ENCODE measurements at places on chromosomes 6 and 20.

GRCh38 chr20:21788082-21788481, 82.6 kb downstream of the PAX1 start:
- DNase-seq: no peak

- no peak for DNase-seq
Observed at GRCh38 chr20:45407067-45407745, 883 bp upstream of the DBNDD2 start.

GRCh38 chr6:110404607-110405006, 10.8 kb downstream of the DDO start:
- no peak for DNase-seq

GRCh38 chr6:137903933-137904821, 37.1 kb downstream of the TNFAIP3 start:
- no peak for DNase-seq

DNA sequence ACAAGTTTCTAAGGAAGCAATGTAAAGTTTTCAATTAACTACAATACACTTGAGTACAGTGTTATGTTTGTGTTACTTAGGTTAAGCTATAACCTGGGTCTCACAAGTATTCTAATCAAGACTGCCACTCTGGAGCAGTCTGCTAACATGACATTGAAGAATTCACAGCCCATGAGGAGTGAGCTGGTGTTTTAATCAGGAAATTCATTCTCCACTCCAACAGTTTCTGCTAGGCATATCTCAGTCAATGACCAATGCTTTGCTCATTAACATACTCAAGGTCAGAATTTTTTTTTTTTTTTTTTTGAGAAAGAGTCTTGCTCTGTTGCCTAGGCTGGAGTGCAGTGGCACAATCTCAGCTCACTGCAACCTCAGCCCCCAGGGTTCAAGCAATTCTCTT, 59.6 kb upstream of the SAMHD1 start:
- no peak for DNase-seq

DNA sequence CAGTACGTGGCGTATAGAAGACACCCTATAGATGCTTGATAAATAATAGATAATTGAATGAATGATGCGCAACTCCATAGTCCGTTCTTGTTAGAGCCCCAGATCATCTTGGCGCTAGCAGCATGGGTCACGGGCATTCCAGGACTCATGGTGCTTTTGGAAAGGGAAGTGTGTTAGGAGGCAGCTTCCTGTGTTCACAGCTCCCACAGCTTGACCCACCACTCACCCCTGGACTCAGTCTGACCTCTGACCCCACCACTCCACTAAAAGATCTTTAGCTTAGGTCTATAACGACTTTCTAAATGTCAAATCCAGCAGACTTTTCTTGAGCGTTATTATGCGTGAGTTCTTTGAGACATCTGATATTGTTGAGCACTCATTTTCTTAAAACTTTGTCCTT, 35.8 kb upstream of the KIF16B start:
- no peak for DNase-seq

Data from amygdala (tissue), 56 donors.